ENCODE measurements at places on chromosomes 3 and 15.

DNA sequence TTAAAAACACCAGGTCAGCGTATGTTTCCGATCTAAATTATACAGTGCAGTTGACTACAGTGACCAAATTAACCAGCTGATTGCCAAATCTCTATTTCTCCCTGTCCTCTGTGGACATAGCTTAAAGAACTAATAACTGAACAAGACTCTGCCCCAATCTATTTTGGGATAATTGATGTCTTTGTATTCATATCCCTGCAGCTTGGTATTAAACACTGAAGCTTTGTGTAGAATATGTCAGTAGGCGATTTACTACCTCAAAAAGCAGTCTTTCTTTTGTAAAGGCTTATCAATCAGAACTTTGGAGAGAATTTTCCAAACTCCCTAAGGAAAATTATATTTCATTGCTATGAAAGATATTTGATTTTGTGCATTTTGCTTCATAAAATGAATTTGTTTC, 258.2 kb downstream of the SOX2 start:
- no peak overlapping the region for H3K27ac ChIP-seq
- H3K4me1 ChIP-seq: peaks cover 14% of the 10 kb centered on the region
- no peak overlapping the region for H3K4me3 ChIP-seq
- no peaks in the 10 kb centered on the region for H3K36me3 ChIP-seq

- H3K27me3 ChIP-seq: no peaks in the 10 kb centered on the region
- H3K4me3 ChIP-seq: no peak overlapping the region
- H3K36me3 ChIP-seq: peaks cover 24% of the 10 kb centered on the region
- DNase-seq: no peak
- peaks cover 13% of the 10 kb centered on the region for H3K4me1 ChIP-seq
Observed at GRCh38 chr3:132457286-132457685, 40.0 kb downstream of the DNAJC13 start.

DNA sequence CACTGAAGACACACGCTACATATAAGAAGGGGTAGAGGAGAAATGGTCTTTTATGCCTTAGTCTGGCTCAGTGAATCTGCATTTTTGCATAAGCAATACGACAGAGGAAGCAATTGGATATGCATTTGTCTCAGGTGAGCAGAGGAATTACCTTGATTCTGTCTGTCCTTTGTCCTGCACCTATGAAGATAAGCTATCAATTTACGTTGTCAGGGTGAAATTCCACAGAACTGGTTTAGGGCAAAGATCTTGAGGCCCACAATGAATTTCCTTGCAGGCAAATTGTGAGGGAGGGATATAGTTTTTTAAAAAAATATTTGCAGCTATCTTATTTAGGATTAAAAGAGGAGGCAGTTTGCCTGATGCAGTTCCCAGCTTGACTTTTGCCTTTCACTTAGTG, 31.6 kb upstream of the MASP1 start:
- DNase-seq: no peak
- peaks cover 2% of the 10 kb centered on the region for H3K27me3 ChIP-seq
- peaks cover 7% of the 10 kb centered on the region for H3K4me1 ChIP-seq
- H3K36me3 ChIP-seq: no peaks in the 10 kb centered on the region
- H3K27ac ChIP-seq: no peak overlapping the region

- H3K4me1 ChIP-seq: peaks cover 8% of the 10 kb centered on the region
- H3K27me3 ChIP-seq: no peaks in the 10 kb centered on the region
- H3K27ac ChIP-seq: no peak overlapping the region
- no peaks in the 10 kb centered on the region for H3K36me3 ChIP-seq
- no peak overlapping the region for H3K4me3 ChIP-seq
- DNase-seq: no peak
Observed at GRCh38 chr3:183331498-183331897, 78.4 kb downstream of the B3GNT5 start.

- no peaks in the 10 kb centered on the region for H3K36me3 ChIP-seq
- H3K27ac ChIP-seq: no peak overlapping the region
- DNase-seq: no peak
- H3K4me1 ChIP-seq: no peaks in the 10 kb centered on the region
Observed at GRCh38 chr15:27123808-27124207, 152.8 kb downstream of the GABRG3 start.

DNA sequence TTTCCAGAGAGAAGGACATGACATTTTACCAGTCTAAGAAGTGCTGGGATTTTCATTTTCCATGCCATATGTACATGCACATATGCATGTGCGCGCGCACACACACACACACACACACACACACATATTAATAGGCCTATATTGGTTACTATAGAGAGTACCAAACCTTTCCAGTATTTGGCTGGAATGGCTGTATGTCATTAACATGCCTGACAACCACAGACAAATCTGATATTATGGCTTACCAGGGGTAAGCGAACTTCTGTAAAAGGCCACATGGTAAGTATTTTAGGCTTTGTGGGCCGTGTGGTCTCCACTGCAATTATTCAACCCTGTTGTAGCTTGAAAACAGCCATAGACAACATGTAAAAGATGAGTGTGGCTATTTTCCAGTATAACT, 97.2 kb upstream of the TSPAN3 start:
- no peak overlapping the region for H3K27ac ChIP-seq

DNA sequence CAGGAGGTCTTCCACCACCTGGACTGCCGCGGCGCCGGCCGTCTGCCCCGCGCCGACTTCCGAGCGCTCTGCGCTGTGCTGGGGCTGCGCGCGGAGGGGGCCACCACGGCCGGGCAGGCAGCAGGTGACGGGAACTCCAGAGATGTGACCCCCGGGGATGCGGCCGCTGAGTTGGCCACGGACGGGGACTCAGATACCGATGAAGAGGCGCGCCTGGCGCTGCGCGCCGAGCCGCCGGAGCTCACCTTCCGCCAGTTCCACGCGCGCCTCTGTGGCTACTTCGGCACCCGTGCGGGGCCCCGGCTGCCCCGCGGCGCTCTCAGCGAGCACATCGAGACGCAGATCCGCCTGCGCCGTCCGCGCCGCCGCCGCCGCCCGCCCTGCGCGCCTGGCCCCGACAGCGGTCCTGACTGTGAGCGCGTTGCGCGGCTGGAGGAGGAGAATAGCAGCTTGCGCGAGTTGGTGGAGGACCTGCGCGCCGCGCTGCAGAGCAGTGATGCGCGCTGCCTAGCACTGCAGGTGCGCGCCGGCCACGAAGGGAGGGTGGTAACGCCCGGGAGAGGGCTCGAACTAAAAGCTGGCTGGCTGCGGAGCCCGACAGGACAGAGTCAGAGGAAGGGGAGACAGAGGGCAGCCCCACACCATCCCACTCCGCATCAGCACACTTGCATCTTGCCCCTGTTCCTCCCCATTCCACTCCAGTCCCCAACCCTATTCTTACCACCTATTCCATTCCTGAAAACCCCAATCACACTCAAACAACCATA, 885 bp downstream of the EFCC1 start:
- H3K4me1 ChIP-seq: peaks cover 50% of the 10 kb centered on the region
- no peak overlapping the region for H3K27ac ChIP-seq
- H3K4me3 ChIP-seq: peak overlapping the region; percentile 90

GRCh38 chr3:72265256-72266015, 480.5 kb upstream of the PROK2 start:
- H3K4me3 ChIP-seq: no peak overlapping the region
- no peak for DNase-seq
- peaks cover 2% of the 10 kb centered on the region for H3K27me3 ChIP-seq
- peaks cover 16% of the 10 kb centered on the region for H3K4me1 ChIP-seq
- H3K27ac ChIP-seq: no peak overlapping the region

- H3K4me3 ChIP-seq: no peak overlapping the region
- H3K36me3 ChIP-seq: peaks cover 16% of the 10 kb centered on the region
- H3K27me3 ChIP-seq: peaks cover 2% of the 10 kb centered on the region
- peak overlapping the region; percentile 52 for H3K27ac ChIP-seq
- no peaks in the 10 kb centered on the region for H3K4me1 ChIP-seq
Observed at GRCh38 chr3:53097887-53098286, 32.3 kb downstream of the RFT1 start.

- no peaks in the 10 kb centered on the region for H3K27me3 ChIP-seq
- no peaks in the 10 kb centered on the region for H3K36me3 ChIP-seq
- DNase-seq: no peak
- H3K4me3 ChIP-seq: no peak overlapping the region
- H3K4me1 ChIP-seq: no peaks in the 10 kb centered on the region
- no peak overlapping the region for H3K27ac ChIP-seq
Observed at GRCh38 chr3:102536456-102536855, 101.6 kb downstream of the ZPLD1 start.

DNA sequence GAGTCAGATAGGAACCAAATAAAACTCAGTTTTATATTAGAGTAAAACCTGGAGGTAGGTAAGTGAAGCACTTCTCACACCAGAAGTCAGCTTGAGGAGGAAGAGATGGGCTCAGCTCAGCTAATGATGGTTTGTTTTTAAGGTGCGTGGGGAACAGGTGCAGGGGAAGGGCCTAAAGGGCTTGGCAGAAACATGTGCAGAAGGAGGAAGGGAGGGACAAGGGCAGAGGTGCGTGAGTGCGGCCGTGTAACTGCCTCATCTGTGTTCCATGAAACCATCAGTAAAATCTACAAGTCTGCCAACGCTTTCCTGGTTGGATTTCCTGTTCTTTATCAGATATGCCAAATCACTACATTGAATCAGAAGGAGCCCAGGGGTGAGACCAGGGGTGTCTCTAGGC, 19.9 kb downstream of the FYCO1 start:
- H3K27me3 ChIP-seq: no peaks in the 10 kb centered on the region
- no peak overlapping the region for H3K27ac ChIP-seq
- no peaks in the 10 kb centered on the region for H3K4me1 ChIP-seq
- H3K36me3 ChIP-seq: peaks cover 20% of the 10 kb centered on the region
- peak overlapping the region; percentile 39 for H3K4me3 ChIP-seq
- DNase-seq: no peak

- no peak overlapping the region for H3K4me3 ChIP-seq
- DNase-seq: no peak
Observed at GRCh38 chr3:178736300-178736699, 200.1 kb downstream of the KCNMB2 start.

- peaks cover 3% of the 10 kb centered on the region for H3K27me3 ChIP-seq
- peaks cover 4% of the 10 kb centered on the region for H3K4me1 ChIP-seq
- no peak for DNase-seq
- H3K36me3 ChIP-seq: peaks cover 7% of the 10 kb centered on the region
Observed at GRCh38 chr15:101523560-101523940, 34.0 kb upstream of the PCSK6 start.

DNA sequence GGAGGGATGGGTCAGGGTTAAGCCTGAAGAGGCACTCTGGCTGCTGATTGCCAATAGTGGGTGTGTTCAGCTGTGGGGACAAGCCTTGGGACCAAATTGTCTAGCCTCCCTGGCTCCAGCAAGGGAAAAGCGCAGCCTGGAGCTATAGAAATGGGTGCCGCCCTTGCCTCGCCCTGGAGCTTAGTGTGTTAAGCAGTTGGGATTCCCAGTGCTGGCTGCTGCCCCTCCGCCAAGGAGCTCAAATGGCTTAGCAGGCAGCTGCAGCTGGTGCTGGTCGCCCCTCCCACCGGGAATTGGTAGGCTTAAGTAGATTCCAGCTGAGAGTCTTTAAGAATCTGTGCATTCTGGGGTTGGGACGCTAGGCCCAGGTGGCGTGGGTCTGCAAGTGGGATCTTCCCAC, 662.9 kb upstream of the TBL1XR1 start:
- no peak overlapping the region for H3K4me3 ChIP-seq
- H3K4me1 ChIP-seq: no peaks in the 10 kb centered on the region
- no peak overlapping the region for H3K27ac ChIP-seq
- no peaks in the 10 kb centered on the region for H3K27me3 ChIP-seq
- DNase-seq: no peak
- H3K36me3 ChIP-seq: no peaks in the 10 kb centered on the region

DNA sequence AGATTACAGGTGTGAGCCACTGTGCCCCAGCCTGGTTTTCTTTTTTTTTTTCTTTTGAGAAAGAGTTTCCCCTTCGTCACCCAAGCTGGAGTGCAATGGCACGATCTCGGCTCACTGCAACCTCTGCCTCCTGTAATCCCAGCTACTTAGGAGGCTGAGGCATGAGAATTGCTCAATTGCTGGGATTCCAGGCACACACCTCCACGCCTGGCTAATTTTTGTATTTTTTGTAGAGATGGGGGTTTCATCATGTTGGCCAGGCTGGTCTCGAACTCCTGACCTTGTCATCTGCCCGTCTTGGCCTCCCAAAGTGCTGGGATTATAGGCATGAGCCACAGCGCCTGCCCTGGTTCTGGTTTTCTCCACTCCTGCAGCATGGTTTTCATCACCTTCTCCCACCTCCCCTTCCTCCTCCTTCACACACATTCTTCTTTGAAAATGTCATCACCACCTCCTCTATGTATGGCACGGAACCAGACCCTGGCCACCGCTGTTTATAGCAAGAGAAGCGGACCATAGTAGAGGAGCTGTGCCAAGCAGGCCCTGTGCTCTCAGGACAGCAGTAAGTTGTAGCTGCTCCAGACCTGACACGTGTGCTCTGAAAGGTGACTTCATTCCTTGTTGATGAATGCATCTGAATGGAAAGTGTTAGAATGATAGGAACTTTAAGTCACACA, 14.6 kb upstream of the AHSG start:
- H3K4me3 ChIP-seq: no peak overlapping the region
- DNase-seq: no peak
- H3K27ac ChIP-seq: no peak overlapping the region
- peaks cover 6% of the 10 kb centered on the region for H3K4me1 ChIP-seq
- peaks cover 6% of the 10 kb centered on the region for H3K27me3 ChIP-seq

Data from endothelial cell (in vitro differentiated cells).